ENCODE measurements at places on chromosomes 7 and 10.
A peak's percentile ranks its signal among the peaks of the same experiment; 100 is the strongest.

DNA sequence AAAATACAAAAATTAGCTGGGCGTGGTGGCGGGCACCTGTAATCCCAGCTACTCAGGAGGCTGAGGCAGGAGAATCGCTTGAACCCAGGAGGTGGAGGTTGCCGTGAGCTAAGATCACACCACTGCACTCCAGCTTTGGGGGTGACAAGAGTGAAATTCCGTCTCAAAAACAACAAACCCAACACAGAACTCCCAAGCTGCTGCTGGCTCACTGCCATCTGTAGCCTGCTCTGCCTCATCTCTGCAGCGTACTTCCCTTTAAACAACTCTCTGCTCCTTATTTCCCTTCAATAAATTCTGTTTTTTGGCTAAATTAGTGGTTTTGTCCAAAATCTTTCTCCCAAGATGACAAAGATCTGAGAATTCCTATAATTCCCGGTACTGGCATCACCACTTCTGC, 189.2 kb upstream of the GALNT17 start:
- DNase-seq = no peak

DNA sequence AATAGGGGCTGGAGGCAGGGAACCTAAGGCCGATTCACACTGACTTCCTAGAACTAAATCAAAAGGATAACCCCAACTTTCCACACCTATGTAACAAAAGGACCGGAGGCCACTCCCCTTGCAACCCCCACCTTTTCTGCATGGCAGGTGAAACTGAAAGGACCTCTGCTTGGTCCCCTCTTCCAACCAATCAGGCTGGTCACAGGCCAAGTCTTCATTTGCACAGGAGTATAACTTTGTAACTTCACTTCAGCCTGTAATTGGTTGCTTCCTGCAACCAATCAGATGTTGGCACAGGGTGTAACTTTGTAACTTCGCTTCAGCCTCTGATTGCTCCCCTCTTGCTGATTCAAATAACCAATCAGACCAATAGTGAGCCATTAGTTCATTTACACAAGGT, 190.0 kb downstream of the FAM107B start:
- no peak for DNase-seq

DNA sequence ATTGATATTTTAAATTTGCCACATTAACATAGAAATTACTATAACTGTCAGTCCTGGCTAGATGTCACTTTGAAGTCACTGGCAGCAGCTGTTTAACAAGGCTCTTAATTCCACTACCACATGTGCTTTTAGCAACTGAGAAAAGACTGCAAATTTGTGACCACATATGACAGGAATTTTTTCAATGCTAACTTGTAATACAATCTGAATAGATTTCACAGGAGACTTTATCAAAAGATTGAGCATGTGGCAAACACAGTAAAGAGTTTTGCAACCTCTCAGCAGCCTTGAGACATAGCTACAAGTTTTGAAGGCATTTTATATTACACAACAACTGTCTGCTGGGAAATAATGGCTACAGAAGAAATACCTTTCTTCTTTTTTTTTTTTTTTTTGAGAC, 73.0 kb downstream of the MICU1 start:
- DNase-seq = no peak

- DNase-seq = no peak
Measured at GRCh38 chr7:100588438-100588837, 2.3 kb downstream of the FBXO24 start.

- DNase-seq = no peak
Measured at GRCh38 chr10:122362621-122363020, 11.9 kb upstream of the PLEKHA1 start.

- no peak for DNase-seq
Measured at GRCh38 chr10:6576326-6576725, 3.8 kb downstream of the PRKCQ start.

DNA sequence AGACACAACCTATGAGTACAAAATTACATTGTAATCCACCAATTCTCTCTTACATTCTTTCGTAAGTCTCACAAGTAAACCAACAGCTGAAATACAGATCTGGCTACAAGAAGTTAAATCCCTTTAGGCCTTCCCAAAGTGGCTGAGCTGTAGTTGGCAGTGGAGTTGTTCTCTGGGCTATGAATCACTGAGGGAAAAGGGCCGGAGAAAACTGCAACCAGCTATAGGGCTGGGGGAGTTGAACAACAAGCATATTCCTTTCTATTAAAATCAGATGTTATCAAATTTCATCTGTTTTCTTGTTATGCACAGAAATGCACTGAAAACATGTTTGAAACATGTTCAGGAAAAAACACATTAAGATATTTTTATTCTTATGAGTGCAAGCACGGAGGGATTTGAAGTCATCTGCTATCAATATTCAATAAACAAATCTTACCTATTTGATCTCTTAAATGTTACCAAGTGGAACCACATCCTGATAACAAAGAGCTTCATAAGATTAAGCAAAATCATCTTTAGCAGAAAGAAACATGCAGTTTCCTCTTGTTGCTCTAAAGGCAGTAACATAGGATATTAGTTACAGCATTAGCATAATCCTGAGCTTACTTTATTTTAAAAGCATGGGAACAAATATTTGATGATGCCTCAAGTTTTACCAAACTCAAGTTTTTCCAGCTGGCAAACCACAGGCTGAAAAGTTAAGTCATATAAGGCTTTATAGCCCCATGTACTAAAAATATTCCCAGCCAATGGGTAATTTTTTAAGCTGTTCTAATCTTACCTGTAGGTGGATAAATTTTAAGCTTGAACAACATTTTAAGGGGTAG, 212.7 kb downstream of the TAX1BP1 start:
- DNase-seq = no peak

DNA sequence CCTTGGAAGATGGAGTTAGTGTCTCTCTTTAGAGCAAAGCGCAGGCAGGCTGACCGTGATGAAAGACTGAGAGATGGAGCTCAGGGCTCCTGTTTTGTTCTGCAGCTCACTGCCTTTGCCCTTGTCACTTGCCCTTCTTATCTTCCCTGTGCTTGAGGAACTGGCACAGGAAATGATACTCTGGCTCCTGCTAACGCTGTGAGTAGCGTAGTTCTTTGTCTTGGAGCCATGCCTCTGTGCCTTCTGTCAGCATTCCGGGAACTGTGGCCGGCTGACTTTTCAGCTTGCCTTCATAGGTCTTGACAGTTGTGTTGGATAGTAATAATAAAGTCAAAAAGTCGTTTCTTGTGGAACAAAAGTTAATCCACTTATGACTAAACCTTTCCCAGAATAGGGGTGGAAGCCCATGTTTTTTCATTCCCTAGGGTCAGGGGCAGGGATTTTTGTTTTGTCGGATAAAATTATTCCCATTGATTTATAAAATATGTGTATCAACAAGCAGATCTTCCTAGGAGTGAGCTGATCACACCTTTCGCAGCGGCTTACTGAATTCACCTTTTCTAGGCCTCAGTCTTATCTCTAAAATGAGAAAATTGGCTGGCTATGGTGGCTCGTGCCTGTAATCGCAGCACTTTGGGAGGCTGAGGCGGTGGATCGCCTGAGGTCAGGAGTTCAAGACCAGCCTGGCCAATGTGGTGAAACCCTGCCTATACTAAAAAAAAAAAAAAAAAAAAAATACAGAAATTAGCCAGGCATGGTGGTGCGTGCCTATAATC, 16.6 kb upstream of the TMEM236 start:
- DNase-seq = no peak

DNA sequence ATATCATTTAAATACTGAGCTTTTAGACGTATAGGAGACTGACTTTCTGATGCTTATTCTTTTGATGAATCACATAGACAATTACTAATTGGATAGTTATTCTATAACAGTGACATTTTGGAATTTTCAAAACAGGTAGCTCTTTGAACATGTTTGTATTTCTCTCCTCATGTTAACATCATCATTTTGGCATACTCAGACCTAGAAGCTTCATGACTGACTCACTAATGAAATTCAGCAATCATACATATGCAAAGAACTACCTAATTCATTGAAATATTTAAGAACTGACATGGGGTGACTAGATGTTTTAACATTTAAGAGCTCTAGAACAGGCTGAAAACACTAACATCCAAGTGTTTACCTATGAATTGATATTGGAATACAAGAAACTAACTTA, 192.3 kb downstream of the VTI1A start:
- no peak for DNase-seq

DNA sequence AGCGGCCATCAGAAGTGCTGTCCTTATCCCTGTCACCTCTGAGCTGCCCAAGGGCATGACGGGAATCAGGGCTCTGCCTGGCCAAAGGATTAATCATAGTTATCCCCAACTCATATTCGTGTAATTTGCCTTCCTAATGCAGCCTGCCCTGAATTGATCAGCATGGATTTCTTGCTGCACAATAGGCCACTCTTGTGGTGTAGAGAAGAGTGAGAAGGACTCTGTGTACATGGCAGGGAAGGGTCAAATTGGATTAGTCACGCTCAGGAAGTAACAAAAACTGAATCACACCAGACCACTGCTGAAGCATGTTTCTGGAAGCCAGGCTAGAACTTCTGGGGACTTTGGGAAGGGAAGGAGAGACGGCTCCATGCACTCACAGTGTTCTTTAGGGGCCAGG, 227.0 kb downstream of the BUB3 start:
- DNase-seq = no peak

- DNase-seq = no peak
Measured at GRCh38 chr10:33332183-33333065, 2.0 kb downstream of the NRP1 start.

DNA sequence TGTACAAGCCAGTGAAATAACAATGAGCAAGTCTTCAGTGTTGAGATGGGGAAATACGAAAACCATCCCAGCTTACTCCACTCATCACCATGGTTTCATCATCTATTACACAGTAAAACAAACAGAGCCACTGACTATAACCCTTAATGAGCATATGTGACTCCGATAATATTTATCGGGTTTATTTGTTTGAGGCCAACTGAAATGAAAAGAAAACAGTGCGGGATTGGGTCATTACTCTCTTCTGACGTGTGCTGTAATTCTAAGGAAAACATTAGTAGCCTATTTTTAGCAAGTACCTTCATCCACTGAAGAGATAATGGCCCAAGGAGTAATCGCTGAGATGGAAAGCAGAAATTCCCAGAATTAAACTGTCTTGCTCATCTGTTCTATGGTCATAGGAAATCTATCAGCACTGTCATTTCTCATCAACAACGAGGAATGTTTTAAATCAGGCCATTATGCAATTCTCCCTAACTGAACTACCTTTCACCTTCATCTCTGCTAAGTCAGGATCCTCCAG, 716.5 kb downstream of the INHBA start:
- no peak for DNase-seq

GRCh38 chr10:77925410-77925794, 1.2 kb downstream of the DLG5 start:
- DNase-seq = no peak

- DNase-seq = no peak
Measured at GRCh38 chr10:132436861-132437410, 39.9 kb downstream of the PWWP2B start.

- DNase-seq = no peak
Measured at GRCh38 chr7:101239191-101239950, 1.8 kb upstream of the CLDN15 start.

GRCh38 chr7:105216786-105217185, 171.9 kb downstream of the SRPK2 start:
- no peak for DNase-seq

DNA sequence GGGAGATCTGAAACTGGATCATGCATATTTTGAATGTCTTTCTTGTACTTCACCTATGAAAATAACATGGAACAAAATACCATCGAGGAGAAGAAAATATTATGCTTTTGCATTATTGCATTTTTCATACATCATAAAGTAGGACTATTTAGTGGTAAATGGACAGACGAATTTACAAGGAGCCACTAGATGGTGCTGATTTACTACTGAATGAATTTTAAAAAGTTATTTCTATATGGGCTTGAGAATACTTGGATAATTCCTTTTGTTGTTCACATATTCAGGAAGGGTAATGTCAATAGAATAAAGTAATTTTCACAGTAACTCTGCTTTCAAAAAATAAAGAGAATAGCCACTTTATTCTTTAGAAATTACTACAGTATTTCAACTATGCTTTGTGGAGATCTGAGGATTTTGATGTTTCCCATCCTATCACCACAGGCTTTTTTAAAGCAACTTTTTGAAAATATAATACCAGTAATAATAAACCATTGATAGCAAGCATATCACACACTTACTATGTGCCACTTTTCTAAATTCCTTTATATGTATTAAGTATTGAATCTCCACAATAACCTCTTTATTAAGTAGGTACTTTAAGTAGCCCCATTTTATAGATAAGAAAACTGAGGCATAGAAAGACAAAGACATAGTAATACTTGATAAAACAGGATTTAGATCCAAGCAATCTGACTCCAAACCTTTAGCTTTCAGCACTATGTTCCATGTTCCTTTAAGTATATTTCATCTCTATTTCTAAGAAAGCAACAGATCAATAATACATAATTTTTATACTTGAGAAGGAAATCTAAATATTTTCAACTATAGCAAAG, 38.6 kb downstream of the NEBL start:
- no peak for DNase-seq

GRCh38 chr10:130171196-130171595, 35.0 kb downstream of the GLRX3 start:
- DNase-seq = peak; percentile 32

- DNase-seq = no peak
Measured at GRCh38 chr7:69090936-69091335, 507.3 kb upstream of the AUTS2 start.

GRCh38 chr10:127942811-127943210, 35.9 kb downstream of the PTPRE start:
- DNase-seq = no peak

- no peak for DNase-seq
Measured at GRCh38 chr10:71534568-71535194, 138.0 kb downstream of the CDH23 start.

DNA sequence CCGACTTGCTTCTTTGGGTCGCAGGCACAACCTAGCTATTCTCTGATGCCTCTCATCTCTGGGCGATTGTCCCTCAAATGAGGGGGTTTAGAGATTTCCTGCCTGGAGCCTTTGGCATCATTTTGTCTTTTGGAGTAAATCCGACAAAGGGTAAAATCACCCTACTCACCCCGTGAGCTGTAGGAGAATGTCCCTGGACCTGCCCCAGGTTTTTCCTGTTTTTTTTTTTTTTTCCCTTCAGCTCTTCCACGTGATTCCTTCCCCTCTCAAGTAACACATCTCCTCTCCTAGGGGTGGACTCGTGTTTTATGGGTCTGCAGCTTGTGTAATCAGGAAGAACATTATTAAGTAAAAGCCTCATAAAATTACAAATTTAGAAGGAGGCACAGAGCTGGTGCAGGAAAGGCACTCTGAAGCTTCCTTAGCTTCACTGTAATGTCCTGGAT, 128.4 kb upstream of the ZNF746 start:
- no peak for DNase-seq

DNA sequence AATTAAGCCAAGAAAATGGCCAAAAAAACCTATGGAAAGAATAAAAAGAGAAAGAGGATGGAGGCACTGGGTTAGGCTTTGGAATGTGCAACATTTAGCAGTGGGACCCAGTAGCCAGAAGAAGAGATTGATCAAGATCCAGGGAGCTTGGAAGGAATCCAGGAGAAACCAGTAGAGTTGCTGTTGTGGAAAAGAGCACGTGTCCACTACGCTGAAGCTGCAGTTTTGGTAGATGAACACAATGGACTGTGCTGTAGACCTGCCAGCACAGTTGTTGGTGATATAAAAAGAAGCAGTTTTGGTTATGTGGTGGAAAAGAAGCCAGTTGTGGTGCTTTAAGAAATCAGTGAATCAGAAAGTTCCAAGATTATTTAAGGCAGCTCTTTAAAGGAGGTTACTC, 802.2 kb upstream of the POM121L12 start:
- no peak for DNase-seq

- no peak for DNase-seq
Measured at GRCh38 chr10:74103560-74104258, 46.9 kb downstream of the AP3M1 start.

- DNase-seq = peak; percentile 4
Measured at GRCh38 chr7:23247603-23248335, 1.2 kb downstream of the GPNMB start.

All from CD4-positive, alpha-beta T cell treated with Interleukin-2 at 100 ng/mL for 4 hours (primary cell).